Stomach (tissue), 19 donors: ENCODE measurements at places on chromosomes 3 and 15.

GRCh38 chr3:100581650-100582049, 27.8 kb upstream of the ADGRG7 start:
- no peak for DNase-seq

DNA sequence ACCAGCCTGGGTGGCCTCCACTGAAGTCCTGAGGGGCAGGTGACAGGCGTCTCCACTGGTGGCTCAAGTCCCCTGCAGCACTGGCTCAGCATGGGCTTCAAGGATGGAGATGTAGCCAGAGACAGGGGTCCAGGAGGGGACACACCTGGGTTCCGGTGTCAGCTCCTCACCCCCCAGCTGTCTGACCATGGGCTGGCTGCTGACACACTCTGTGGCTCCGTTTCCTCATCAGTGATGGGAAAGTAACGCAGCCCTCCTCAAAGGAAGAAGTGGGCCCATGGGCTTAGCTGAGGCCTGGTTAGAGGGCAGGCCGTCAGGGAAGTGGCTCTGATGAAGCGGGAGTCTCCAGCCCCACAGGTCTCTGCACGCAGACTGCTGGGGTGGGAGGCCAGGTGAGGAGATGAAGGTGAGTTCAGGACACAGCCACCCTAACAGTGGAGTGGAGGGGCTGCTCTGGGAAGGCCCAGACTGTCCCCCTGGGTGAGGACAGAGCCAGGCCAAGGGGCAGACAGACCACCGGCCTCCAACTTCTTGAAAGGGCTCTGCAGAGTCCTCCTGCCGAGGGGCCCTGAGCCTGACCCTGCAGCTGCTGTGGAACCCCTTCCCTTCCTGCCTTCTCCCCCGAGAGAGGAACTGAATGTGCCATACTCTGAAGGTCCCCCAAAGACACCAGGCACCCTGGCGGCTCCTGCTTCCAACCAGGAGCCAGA, 24.0 kb downstream of the PSTPIP1 start:
- no peak for DNase-seq

- DNase-seq = peak; percentile 69
Observed at GRCh38 chr3:142976621-142977398, 13.3 kb upstream of the PAQR9 start.

- no peak for DNase-seq
Observed at GRCh38 chr3:53147903-53148400, 13.1 kb upstream of the PRKCD start.
